Stimulated activated CD4-positive, alpha-beta T cell treated with anti-CD3 and anti-CD28 coated beads, Interleukin-2, amount 100 ng/mL, for 48 hours (primary cell): ENCODE measurements at places on chromosomes 5 and 9.
A peak's percentile ranks its signal among the peaks of the same experiment; 100 is the strongest.

DNA sequence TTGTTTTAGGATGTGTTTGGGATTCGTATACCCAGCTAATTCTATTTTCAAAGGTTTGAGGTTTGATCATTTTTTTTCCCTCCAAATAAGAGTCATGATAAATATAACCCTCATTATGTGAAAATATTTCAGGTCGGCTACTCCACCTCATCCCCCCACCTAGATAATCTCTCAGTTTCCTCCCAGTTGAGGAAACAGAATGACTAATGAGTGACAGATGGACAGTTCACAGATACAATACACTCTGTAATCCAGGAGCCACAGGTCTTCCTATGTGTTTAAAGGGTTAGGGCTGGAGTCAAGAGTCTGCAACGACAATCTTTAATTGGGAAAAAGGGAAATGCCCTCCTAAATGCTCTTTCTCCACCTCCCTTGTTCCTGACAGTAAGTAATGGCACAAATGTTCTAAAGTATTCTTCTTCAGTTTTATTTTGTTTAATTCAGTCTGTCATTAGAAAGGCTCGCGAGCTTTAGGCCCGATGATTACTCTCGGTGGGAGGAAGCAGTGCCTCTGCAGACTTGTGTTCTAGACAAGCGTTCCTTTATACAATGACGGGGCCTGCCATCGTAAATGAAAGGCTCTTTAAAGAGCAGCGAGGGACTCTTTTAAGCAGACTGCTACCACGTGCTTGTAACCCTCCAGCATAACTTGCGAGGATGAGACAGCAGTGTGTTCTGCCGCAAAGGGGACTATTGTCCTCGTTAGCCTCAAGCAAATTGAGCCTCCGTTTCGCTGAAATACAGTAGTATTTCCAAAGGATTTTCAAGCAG, 69.0 kb downstream of the MEF2C start:
- DNase-seq: no peak

- no peak for DNase-seq
Measured at GRCh38 chr5:118577621-118578020, 410.7 kb downstream of the DTWD2 start.

GRCh38 chr9:127779136-127779981, 893 bp upstream of the SH2D3C start:
- DNase-seq: peak; percentile 46

DNA sequence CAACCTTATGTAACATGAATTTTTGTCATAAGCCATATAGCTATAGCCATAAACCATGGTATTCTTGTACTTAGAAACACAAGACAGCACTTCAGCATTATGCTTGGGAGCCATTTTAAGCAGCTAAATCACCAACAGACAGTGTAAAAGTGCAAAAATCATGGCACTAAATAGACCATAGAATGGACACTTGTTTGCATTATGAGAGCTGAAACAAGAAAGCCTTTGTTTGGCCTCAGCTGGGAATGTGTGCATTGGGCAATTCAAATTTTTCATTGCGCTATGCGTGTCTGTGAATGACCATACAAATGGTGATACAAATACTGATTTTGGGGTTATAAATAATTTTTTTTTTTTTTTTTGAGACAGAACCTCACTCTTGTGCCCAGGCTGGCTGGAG, 23.7 kb downstream of the KDM4C start:
- DNase-seq: no peak

DNA sequence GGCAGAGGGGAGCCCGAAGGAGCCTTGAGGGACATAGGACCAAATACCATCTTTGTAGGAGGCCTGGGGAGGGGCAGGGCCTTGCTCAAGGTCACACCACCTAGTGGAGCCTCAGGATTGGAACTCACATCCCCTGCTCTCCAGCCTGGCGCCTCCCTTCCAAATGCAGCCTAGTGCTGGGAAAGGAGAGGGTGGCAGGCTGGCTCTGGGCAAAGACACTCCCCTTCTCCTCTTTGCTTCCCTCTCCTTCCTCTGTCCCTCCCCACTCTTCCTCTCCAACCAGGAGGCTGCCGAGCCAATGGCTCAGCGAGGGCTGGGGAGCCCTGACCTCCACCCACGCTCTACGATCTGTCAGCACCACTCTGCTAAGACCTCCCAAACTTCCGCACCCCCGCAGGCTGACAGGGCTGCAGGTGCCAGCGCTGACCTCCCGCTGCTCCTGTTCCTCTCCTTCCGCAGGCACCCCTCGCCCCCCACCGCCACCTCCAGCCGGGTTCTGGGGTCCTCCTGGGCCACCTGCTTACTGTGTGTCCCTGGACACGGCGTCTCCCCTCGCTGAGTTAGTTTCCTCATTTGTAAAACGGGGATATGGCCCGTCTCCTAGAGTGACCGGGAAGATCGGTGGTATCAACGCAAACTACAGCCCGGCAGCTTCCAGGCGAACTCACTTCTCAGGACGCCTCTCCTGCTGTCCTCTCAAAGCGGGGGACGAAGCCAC, 52.9 kb downstream of the C9orf50 start:
- no peak for DNase-seq

DNA sequence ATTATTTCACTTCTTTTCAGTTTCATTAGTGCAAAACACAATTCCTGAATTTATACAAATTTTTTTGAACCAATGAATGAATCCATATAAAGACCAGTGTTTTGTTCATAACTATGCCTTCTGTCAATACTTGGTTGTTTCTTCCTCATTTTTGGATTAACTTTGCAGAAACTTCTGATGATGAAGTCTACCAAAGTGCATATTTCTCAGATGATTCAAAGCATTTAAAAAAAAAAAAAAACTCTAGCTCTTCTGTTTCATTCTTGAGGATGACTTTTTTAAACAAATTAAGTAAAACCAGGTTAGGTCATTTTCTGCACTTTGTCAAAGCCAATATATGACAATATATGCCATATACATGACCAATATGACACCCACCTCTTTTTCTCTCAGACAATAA, 92.6 kb downstream of the CHSY3 start:
- DNase-seq: no peak

DNA sequence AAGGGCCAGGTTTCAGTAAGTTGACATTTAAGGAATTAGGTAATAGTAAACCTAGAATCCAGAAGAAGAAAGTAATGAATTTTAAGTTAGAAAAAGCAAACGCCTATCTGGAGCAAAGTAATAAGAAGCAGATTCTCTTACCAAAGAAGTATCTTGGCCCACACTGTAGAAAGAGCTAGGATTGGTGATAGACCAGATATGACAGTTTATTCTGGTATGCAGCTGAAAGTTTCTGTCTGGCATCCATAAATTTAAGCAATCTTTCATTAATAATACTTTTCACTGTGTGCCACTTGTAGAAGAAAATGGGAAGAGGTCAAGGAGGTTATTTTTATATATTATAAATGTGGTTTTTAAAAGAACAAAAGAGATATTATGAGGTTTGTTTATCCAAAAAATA, 3.0 kb downstream of the RECK start:
- no peak for DNase-seq

DNA sequence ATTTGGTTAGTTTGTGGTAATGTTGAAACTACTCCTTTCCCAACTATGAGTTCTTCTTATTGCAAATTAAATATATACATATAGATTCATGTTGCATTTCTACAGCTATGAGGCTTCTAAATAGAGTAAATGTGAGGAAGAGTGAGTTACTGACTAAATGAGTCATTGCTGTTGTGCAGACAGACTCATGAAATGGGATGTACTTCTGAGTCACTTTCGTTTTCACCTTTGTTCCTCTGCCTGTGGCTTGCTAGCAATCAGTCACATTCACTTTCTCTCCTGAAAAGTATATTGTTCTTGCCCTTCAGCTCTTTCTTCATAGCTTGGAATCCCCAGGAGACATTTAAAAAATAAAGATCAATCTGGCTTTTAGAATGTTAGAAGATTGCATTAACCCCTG, 295.5 kb upstream of the SMC2 start:
- DNase-seq: no peak

GRCh38 chr5:136036293-136036911, 7.6 kb downstream of the TGFBI start:
- no peak for DNase-seq

DNA sequence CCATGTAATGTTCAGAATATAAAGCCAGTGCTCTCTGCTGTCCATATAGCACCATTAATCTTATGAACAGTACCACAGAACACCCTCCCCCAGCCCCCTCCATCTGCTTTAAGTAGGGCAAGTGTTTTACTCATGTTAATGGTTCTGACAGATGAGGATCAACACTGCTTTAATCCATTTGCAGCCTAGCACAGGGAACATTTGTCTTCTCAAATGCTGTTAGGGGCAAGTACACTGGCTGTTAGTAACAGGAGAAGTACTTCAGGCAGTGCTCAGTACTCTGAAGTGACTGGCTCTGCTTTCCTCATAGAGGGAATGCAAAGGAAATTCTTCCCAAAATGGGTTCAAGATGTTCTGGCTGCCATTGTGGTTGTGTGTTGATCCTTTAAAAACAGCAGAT, 202.6 kb downstream of the DCP2 start:
- no peak for DNase-seq

DNA sequence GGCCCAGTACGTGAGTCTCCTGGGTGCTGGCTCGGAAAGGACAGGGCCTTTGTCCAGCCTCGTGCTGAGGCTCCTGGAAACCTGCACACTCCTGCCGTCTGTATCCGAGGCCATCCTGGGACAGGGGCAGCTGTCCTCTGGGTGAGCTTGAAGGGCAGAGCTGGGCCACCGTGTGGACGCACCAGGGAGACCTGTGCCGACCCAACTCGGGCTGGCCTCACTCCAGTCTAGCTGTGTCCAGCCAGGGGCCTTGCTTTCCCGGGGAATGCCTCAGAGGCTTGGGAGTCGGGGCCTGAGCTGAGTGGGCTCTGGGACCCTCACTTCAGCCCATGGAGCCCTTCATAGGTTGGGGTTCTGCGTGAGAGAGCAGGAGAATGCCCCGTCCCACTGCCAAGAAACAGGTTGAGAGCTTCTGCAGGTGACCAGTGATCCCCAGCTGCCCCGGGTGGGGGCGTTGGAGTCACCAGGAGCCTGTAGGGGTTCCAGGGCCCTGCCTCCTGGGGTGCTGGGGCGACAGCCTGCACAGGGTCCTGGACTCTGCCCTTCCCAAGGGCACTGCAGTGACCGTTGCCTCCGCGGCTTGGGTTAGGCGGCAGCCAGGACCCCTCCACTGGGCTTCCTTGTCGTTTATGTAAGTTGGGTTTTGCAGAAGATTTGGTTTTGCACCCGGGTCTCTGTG, 60.1 kb downstream of the COL5A1 start:
- DNase-seq: no peak

DNA sequence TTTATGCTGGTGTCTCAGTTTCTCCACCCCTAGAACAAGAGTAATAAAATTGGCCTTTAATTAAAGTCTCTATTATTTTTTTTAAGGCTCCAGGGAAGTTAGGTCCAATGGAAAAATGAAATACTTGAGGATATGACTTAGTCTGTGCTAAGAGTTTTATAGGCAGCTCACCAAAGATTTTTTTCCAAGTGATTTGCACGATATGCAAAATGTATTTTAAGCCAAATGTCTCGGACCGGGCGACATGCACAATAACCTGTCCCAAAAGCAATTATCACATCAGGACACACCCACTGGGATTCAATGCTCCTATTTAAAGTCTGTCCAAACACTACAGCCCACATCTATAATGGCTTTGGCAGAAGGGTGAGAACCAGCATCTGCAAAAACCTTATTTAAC, 136.1 kb upstream of the ANKH start:
- no peak for DNase-seq

DNA sequence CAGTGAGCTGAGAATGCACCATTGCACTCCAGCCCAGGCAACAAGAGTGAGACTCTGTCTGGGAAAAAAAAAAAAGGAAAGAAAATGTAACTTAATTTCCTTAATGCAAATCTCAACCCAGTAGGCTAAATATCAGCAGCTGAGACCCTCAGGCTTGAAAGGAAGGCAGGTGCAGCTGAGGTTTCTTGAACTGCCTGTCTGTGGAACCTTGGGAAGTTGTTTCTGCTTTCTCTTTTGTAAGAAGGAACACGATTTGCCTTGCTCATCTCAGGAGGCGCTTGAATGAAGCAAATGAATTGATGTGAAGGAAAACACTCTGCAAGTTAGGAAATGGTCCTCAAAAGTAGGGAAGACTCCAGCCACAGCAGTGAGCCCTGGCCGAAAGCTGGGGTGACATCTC, 143.3 kb downstream of the IRX1 start:
- no peak for DNase-seq

- no peak for DNase-seq
Measured at GRCh38 chr9:126058591-126058990, 268.0 kb upstream of the MVB12B start.

DNA sequence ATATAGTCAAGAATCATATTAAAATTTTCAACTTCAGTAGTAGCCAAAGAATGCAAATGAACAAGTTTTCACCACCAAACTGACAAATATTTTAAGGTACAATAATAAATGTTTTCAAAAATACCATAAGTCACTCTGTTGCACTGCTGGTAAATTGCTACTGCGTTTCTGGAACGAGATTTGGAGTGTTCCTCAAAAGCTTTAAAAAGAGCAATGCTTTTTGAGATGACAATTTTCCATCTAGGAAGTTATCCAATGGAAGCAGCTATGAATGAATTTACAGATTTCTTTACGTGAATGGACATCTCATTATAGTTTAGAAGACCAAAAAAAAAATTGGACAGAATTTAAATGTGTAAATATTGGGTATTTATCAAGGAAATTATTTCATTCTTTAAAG, 173.2 kb upstream of the OR13F1 start:
- no peak for DNase-seq

DNA sequence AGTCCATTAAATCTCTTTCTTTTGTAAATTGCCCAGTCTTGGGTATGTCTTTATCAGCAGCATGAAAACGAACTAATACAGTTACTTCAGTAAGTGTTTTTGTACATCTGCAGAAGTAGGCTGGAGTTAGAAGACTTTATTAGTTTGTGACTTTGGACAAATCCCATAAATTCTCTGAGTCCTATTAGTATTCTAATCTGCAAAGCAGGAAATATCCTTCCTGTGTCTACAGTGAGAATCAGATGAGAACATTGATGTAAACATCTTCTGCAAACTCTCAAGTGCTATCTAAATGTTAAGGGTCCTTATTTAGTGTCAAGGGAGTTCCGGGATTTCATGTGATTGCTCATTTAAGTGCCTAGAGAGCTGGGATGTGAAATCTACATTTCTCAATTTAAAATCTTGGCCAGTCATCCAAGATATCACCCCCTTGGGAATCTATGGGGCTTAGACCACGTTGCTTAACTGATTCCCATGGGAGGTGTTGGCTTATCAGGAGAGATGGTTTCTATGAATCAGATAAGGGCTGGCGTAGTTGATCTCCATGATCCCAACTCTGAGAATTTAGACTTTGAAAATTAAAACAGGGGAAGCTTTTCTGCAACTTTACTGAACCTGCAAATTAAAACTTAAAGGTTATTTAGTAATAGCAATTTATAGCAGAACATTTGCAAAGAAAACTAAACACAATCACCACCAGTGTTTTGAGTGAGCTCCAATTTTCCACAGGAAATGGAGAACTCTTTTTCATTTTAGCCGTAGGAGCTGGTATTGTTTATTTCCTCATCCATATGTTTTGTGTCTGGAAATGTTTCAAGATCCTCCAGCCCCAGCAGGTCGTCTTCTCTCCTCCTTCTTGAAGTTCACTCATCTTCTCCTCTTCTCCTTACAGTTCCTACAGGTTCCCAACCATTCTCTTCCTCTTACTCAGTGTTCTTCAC, 241.6 kb upstream of the CD180 start:
- DNase-seq: no peak
